Hair follicle dermal papilla cell (primary cell): ENCODE measurements at places on chromosomes 6 and 20. TPM values are rescaled to one million over a fixed set of nuclear protein-coding genes. Genes with fewer than 3 reads are reported as not detected.

SYNDIG1 gene
- total RNA-seq, result 1.8 and 3.2 TPM in 2 replicates

IRF4 gene
- 0.16 TPM in 1 of 2 replicates, not detected in the other for total RNA-seq

NEU1 gene
- total RNA-seq, result 74.3 and 76.3 TPM in 2 replicates

SSTR4 gene
- 0.16 TPM in 1 of 2 replicates, not detected in the other for total RNA-seq

SEMG1 gene
- not detected in 2 replicates for total RNA-seq

DEFB126 gene
- total RNA-seq, result not detected in 2 replicates

CST2 gene
- not detected in 2 replicates for total RNA-seq

RAD21L1 gene
- 0.32 TPM in 1 of 2 replicates, not detected in the other for total RNA-seq

SYCP2L gene
- 0.16 TPM in 1 of 2 replicates, not detected in the other for total RNA-seq

HLA-DMB gene
- total RNA-seq, result 0.49 and 0.65 TPM in 2 replicates

MATN4 gene
- not detected in 2 replicates for total RNA-seq

SLA2 gene
- under 0.01 TPM in 1 of 2 replicates, not detected in the other for total RNA-seq

FGD2 gene
- not detected in 2 replicates for total RNA-seq

HLA-DQB2 gene
- not detected in 2 replicates for total RNA-seq

CCR6 gene
- not detected in 2 replicates for total RNA-seq

SPEF1 gene
- total RNA-seq, result under 0.01 TPM in 1 of 2 replicates, not detected in the other

IPCEF1 gene
- total RNA-seq, result 0.24 and 0.65 TPM in 2 replicates

AURKA gene
- 9.0 and 9.9 TPM in 2 replicates for total RNA-seq

ELOVL4 gene
- 5.7 and 7.6 TPM in 2 replicates for total RNA-seq
